ENCODE measurements at places on chromosomes 11 and 22. TPM values are rescaled to one million over a fixed set of nuclear protein-coding genes. Genes with fewer than 3 reads are reported as not detected.

DNA sequence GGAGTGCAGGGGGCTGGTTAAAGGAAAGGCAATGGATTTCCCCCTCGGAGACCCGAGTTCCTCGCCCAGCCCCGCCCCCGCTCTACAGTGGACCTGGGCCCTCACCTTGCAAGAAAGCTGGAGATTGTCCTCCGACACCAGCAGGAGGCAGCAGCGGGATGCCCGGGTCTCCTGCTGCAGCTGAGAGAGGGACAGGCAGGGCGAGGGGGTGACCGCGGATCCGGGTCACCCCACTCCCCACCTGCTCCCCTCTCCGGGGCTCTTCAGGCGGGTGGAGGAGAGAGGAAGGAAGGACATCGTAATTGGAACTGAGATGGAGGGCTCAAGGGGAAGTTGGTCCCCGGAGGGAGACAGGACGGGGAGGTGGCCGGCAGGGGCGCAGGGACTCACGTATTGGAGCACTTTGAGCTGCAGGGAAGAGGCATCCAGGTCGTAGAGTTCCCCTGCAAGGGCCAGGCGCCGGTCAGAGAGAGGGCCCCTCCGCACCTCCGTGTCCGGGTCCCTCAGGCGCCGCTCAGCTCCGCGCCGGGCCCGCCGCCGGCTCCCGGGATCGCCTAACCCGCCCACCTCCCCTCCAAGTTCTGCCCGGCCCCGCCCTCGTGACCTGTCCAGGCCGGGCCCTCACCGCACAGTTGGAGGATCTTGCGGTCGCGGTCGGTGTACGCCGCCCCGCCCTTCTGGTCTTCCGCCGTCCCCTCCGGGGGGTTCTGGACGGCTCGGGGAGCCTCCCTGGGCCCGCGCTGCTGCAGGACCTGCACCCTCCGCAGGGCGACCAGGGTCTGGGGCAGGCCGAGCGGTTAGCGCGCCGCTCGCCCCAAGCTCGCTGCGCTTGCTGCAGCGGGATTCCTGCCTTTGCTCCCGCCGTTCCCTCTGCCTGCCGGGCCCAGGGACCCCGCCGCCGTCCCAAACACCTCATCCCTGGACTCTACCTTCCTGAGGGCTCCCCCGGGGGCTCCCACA is 84.1 kb downstream of the PDE2A start:
- DNase-seq: no peak

DNA sequence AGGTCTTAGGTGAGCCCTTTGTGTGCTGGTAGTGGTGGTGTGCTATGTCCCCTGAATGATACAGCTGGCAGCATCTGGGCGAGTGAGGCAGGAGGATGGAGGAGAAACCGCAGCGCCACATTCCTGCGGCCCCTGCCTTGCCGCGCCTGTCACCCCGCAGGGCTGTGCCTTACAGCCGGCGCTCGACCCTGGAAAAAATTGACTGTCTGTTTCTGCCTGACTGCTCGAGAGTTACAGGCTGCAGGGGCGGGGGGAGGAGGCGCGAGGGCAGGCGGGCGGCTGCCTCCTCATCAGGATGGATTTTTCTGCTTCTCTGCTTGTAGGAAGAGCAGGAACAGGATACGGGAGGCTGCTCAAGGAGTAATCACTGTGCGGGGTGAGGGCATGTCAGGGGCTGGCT is 443.4 kb downstream of the MIAT start:
- DNase-seq: no peak

GRCh38 chr11:120139316-120140069 is 1.6 kb upstream of the TRIM29 start:
- no peak for DNase-seq

DNA sequence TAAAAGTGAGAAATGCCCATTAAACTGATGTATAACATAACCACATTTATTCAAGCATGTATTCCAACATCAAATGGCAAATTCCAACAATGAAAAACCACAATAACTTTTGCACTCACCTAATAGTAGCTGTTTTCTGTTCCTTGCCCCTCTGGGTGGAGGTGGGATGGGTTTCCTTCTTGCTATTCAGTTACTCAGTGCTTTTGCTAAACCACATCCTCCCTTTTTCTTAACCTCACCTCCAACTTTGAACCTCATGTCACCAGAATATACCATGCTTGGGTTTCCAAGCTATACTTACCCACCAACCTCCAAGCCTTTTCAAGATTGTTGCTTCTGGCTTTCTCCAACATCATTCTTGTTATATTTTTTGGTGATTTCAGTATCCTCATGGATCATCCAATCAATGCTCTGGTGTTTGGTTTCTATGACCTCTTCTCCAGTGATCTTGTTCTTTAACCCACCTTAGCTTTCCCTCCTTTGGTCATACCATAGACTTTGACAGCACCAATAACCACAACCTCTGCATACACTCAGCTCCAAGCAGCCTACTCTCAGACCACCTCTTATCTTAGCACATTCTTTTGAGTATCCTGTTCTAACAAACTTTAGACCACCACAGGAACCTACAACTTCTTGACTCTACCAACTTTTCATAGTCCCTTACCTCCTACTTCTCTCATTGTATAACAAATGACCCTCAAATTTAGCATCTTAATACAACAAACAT is 3.2 kb upstream of the CCDC15 start:
- no peak for DNase-seq

GRCh38 chr11:1629326-1630185 is at the start of gene KRTAP5-5:
TSS of gene KRTAP5-5 (plus strand) at chr11:1629775. CDS start at chr11:1629841, 66 bp downstream.
- no peak for DNase-seq

Gene GCAT
- total RNA-seq: 12.3 TPM

Data from natural killer cell treated with Interleukin-12 subunit alpha and Interleukin-12 subunit beta and Interleukin-15 and Interleukin-18, amount 100 ng/mL, for 72 hours (primary cell).